ENCODE measurements at places on chromosomes 13 and 19. TPM values are rescaled to one million over a fixed set of nuclear protein-coding genes. Genes with fewer than 3 reads are reported as not detected.

DNA sequence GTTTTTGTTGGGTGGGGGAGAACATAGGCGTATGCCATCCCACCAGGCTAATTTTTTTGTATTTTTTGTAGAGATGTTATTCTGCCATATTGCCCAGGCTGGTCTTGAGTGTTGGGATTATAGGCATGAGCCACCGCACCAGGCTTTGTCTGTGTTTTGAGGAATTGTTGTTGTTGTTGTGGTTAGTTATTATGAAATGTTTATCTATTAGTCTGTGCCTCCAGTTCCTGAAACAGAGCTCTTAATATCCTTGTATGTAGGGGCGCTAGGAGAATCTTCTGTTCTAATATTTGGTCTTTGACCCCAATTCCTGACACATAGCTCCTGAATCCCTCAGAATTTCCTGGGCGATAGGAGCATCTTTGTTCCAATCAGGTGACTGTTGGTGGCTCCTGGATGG, 5.6 kb upstream of the LATS2 start:
- no peak for DNase-seq

- no peak for DNase-seq
Measured at GRCh38 chr13:81184556-81185265, 843.8 kb upstream of the SPRY2 start.

DNA sequence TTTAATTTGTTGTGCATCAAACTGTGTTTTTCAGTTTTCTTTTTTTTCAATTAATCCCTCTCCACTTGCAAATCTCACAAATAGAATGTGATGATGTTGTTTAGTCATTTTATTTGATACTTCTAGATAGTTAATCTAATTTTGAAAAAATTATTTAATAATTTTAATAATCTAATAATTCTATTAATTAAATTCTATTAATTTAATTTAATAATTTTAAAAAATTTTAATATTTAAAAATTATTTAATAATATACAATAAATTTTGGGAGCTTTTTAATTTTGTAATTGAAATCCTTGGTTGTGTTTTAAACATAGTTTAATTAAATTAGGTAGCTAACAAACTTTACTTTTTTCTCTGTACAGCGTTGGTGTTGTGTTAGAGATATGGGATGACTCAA, 393.8 kb downstream of the OLFM4 start:
- DNase-seq: no peak

- DNase-seq: no peak
Measured at GRCh38 chr13:33264620-33264978, 21.0 kb downstream of the STARD13 start.

- DNase-seq: no peak
Measured at GRCh38 chr19:7831452-7831851, 1.4 kb downstream of the EVI5L start.

GRCh38 chr13:85068231-85068630, 731.0 kb downstream of the SLITRK6 start:
- DNase-seq: no peak

ZNF540 gene
- total RNA-seq: 1.0 TPM

SLC1A6 gene
- total RNA-seq: not detected

CLEC17A gene
- total RNA-seq: 0.15 TPM

Measured in activated naive CD4-positive, alpha-beta T cell treated with anti-CD3 and anti-CD28 coated beads for 36 hours (primary cell).